A172 (cell line): ENCODE measurements at places on chromosomes 4 and X. TPM values are rescaled to one million over a fixed set of nuclear protein-coding genes. Genes with fewer than 3 reads are reported as not detected.

The FMR1NB gene
- not detected in 2 replicates for total RNA-seq

DNA sequence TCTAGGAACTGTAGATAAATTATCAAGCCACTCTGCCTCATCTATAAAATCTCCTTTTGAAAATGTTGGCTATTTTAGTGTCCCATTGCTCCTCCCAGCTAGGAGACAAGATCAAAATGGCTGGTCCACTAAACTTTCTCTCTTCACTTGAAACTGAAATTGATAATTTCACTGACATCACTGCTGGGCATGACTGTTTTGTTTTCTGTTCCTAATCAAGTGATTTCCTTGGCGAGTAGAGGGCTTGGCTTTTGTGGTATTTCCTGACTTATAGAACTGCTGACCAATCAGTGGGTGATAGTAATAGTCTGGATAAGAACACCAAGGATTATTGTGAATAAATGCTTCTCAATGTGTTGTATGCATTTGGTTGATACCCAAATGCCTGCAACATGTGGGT is 2152.9 kb downstream of the ARAP2 start:
- DNase-seq, result no peak

The GAGE2A gene
- total RNA-seq, result 2.9 and 16.7 TPM in 2 replicates

The SLC6A14 gene
- not detected in 2 replicates for total RNA-seq

GRCh38 chr4:970046-970745 is 3.2 kb downstream of the DGKQ start:
- DNase-seq, result no peak

GRCh38 chr4:72529148-72529822 is 39.7 kb downstream of the ADAMTS3 start:
- no peak for DNase-seq

The ARHGAP4 gene
- 1.3 and 5.3 TPM in 2 replicates for total RNA-seq

DNA sequence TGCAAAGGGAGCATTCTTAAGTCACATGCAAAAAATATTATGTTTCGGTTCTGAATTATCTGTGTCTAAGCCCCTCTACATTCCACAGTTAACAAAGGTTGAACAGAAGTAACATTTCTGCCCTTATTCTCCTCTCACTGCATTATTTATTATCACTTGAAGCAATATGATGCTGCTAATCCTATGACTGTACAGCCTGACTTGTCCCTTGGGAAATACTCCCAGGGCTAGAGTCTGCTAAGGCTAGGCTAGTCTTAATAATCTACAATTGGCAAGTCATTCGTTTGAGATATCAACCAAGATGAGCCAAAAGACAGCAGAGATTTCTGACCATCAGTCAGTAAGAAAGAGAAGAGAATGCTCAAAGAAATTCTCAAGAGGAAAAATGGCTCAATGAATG is 226.9 kb upstream of the HCCS start:
- DNase-seq, result no peak

The ZNF827 gene
- 10.8 and 14.1 TPM in 2 replicates for total RNA-seq

DNA sequence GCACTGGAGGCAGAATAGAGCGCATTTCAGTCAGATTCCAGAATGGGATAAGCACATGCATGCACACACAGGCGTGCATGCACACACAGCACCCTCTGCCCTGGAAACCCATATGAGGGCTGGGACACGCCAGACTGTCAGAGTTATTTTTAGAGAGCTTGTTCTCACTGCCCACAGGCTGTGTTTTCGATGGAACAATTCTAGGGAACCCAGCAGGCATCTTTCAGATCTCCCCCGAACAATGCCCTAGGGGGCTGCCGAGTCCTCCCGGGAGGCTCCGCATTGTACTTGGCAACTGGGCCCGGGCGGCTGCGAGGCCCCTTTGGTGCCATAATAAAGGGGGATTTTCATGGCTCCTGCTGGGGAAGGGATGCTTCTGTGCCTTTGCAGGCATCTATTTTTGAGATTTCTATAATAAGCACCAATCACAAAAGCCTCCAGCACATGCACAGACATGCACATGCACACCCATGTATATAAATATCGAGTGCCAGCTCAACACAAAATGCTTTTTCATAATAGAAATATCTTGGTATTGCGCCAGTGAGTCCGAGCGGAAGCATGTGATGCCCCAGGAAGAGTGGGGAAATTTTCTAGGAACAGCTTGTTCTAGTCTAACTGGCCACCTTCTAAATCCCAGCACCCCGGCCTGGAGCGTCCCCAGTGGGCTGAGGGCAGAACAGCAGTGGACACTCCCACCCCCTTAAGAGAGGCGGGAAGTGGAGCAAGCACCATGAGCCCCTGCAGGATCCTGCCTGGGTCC is 88.5 kb downstream of the PHKA2 start:
- no peak for DNase-seq

GRCh38 chr4:39712819-39713607 is 15.1 kb downstream of the UBE2K start:
- no peak for DNase-seq

GRCh38 chrX:134423606-134424005 is 36.4 kb upstream of the HPRT1 start:
- DNase-seq, result no peak

The MAGEA10 gene
- total RNA-seq, result 0.57 and 0.86 TPM in 2 replicates

The SATL1 gene
- not detected in 2 replicates for total RNA-seq

GRCh38 chr4:81573840-81574239 is 102.1 kb upstream of the RASGEF1B start:
- DNase-seq, result no peak
